Small intestine (tissue), 16 donors: ENCODE measurements at places on chromosomes 2 and 18.

DNA sequence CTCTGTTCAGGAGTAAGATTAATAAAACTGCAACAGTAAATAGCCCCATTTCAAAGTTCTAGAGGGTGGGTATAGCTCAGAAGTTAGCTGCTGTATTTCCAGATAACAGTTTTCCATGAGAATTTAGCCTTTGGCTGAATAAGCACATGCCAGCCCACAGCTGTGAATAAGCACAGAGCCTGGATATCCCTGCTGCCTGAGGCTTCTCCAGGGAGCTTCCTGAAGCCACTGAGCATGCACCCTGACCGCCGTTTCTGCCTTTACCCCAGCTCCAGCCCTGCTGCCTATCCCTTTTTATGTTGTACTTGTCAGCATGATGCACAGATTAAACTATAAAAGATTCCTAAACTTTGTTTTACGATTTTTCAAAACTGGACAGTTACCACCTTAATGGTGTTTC, 85.3 kb downstream of the FEZ2 start:
- peak; percentile 31 for DNase-seq

GRCh38 chr2:45960057-45960863, 308.8 kb downstream of the PRKCE start:
- peak; percentile 69 for DNase-seq

DNA sequence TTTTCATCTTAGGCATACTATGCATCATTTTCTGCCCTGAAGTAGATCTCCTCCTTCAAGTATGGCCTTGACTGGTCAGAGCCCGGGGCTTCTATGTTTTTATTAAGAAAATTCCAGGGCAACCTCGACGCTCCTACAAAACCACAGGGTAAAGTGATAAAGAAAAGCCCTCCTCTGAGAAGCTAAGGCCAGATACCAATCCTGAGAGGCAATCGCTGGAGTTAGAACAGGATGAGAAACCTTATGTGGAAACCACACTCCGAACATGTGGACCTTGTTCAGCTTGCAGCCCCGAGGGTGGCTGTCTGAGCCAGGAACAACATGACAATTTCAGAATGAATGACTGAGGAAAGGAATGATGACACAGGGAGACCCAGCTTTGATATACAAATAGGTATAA, 35.6 kb downstream of the RMC1 start:
- DNase-seq, result no peak

- no peak for DNase-seq
Measured at GRCh38 chr18:8930990-8931616, 171.4 kb upstream of the NDUFV2 start.

- no peak for DNase-seq
Measured at GRCh38 chr2:174972924-174973323, 32.3 kb downstream of the CHN1 start.

DNA sequence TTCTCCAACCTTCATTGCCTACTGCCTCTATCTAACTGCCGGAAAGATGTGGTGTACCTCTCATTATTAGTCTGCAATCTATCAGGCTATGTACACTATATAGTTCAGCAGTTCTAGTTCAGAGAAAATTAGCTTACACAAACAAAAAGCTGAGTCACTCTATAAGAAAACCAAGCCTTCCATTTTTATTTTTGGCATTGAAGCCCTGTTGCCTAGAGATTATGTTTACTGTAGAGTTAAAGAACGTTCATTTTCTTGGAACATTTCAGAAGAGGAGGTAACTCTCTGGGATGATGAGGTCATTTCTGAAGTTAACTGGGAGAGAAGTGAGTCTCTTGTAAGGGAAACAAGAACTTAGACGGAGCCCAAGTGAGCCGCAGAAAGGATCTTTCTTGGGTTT, 133.5 kb downstream of the FAM124B start:
- DNase-seq, result peak; percentile 24

- no peak for DNase-seq
Measured at GRCh38 chr2:10838734-10839133, 26.1 kb upstream of the PDIA6 start.

DNA sequence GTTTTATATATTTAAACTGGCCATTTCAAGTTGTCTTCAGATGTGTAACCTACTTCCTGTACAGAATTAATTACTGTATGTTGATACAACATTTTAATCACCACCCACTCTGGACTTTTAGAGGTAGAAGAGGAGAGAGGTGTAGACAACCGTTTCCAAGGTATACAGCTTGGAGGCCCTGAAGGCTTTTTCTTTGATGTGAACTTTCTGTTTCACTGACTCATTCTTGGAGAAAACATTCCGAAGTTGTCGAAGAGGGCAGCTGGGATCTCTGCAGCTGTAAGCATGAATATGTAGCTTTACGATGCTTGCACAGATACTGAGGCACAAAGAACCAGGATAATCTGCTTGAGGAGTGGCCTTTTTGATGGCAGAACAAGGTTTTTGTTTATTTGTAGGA, 137.0 kb downstream of the NCKAP5 start:
- peak; percentile 43 for DNase-seq

DNA sequence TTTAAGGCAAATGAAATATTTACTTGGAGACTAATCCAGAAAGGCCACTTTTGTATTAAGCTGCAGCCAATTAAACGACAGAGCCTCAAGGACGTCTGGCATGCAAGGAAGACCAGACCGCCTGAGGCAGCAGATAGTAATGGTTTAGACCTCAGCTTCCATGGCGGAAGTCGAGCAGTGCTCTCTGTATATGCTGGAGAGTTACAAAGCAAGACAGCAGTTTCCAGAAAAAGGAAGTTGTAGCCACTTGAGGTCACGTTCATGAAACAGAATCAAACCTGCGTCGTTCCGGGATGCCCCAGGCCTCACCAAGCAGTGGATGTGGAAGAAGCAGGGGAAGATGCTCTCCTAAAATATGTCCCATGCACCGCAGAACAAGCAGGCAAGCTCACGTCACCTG, 142.0 kb downstream of the PTGR3 start:
- DNase-seq, result no peak

DNA sequence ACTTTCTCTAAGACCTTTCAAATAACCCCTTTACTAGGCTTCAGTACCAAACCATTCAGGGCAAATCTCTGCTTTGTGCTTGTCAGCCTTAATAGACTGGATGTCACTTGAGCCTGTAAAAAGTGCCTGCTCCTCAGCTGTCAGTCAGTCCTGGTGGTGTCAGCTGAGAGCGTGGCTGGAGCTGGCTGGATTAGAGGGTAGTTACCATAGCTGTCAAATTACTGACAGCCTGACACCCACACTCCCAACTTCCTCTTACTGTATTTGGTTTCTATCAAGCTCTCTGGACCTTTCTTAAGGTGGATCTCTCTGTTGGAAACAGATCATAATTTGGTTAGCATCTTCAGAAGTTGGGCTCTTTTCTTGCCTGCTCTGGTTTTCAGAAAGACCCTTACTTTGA, 371.4 kb upstream of the ATP5MC3 start:
- DNase-seq, result no peak

DNA sequence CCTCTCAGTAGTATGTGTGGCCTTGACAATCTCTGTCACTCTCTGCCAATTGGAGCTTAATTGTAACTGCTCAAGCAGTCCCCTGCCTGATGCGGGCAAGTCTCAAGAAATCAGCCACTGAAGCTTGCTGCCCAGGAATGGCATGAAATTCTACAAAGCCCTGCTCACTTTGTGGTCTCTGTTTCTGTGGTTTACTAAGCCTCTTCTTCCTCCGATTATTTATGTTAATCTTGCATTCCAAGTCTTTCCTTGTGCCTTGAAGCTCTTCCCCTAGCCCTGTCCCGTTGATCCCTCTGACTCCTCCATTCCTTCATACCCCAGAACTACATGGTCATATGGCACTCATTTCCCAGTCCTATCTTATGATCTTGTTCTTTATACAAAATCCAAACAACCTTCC, 489.3 kb upstream of the CHST9 start:
- no peak for DNase-seq

- DNase-seq, result no peak
Measured at GRCh38 chr18:62832282-62832681, 116.9 kb downstream of the PHLPP1 start.

GRCh38 chr2:137021763-137022162, 256.4 kb downstream of the THSD7B start:
- no peak for DNase-seq
